ENCODE measurements at places on chromosomes 4 and X.

DNA sequence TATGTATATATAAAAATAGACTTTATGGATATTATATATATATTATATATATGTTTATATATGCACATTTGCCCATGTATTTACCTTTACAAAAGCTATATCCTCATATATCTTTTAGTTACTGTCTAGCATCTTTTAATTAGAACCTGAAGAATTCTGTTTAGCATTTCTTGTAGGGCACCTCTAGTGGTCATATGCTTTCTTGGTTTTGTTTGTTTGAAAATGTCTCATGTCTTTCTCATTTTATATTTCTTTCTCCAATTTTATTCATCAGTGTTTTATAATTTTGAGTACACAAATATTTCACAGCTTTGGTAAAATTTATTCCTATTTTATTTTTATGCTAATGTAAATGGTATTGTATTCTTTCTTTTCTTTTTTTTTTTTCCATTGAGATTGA, 70.3 kb upstream of the SPIN4 start:
- DNase-seq: no peak

- DNase-seq: no peak
Measured at GRCh38 chrX:148298737-148299136, 201.7 kb upstream of the AFF2 start.

DNA sequence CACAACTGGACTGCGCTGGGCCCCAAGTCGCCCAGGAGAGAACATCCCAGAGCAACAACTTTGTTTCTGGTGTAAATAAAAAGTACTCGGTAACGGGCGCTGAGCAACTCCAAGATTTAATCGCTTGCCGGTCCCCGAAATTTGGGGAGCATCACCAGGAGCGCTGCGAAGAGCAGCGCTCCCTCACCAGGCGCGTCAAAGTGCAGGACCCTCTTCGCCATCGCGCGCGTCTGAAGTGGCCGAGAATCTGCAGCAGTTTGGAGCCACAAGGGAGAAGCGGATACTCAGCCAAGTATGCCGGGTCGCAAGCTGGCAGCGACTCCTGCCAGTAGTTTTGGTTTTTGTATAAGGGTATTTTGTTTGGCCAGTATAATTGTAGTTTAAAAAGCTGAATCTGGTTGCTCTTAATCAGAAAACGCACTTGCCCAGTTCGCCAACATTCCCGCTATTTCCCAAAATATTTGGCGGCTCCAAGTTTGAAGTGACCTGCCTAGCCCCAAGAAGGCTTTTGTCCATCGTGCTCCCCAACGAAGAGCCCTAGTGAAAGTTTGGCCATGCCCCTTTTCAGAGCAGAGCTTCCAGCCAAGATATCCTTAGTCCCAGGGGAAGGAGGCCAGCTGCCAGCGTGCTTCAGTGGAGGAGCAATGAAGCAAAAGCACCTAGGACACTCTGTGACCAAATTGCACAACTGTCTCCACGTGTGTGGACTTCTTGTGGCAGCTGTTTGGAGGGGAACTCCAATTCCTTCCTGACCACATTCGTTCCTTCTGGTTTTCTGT, 557 bp upstream of the KDR start:
- DNase-seq: no peak

- DNase-seq: no peak
Measured at GRCh38 chr4:185565696-185566095, 30.4 kb upstream of the PDLIM3 start.

DNA sequence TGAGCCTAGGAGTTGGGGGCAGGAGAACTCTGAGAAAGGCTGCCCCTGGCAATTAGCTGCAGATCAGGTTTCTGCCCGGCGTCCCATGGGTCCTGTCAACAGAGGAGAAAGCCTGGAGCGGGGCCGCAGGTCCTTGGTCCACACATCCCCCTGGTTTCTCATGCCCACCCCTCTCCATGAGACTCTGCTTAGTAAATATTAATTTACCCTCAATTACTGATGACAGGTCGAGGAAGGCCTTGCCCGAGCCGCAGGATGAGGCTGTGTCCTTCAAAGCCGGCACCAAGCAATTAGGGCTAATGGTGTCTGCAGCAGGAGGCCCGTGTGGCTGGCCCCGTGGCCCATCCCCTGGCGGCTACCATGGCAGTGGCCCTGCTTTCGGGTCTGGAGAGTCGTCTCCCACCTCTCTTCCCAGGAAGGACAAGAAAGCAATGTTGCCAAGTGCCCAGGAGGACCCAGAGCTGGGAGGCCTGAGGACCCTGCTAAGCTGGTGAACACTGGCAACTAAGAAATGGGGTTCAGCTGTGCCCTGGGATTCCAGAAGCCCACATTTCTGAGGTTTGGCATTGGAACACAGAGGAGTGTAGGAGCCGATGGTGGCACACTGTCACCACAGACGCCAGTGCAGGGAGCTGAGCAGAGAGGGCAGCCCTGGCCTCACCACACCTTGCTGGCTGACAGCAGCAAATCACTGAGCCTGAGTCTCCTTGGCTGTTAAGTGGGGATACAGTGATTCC, 114.6 kb downstream of the CPZ start:
- DNase-seq: peak; percentile 5

- no peak for DNase-seq
Measured at GRCh38 chr4:167842487-167842886, 249.8 kb upstream of the ANXA10 start.

DNA sequence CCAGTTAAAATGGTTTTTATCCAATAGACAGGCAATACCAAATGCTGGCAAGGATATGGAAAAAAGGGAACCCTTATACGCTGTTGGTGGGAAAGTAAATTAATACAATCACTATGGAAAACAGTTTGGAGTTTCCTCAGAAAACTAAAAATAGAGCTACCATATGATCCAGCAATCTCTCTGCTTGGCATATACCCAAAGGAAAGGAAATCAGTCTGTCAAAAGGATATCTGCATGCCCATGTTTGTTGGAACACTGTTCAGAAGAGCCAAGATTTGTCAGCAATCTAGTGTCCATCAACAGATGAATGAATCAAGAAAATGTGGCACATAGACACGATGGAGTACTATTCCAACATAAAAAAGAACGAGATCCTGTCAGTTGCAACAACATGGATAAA, 91.0 kb upstream of the SH3RF1 start:
- DNase-seq: no peak

DNA sequence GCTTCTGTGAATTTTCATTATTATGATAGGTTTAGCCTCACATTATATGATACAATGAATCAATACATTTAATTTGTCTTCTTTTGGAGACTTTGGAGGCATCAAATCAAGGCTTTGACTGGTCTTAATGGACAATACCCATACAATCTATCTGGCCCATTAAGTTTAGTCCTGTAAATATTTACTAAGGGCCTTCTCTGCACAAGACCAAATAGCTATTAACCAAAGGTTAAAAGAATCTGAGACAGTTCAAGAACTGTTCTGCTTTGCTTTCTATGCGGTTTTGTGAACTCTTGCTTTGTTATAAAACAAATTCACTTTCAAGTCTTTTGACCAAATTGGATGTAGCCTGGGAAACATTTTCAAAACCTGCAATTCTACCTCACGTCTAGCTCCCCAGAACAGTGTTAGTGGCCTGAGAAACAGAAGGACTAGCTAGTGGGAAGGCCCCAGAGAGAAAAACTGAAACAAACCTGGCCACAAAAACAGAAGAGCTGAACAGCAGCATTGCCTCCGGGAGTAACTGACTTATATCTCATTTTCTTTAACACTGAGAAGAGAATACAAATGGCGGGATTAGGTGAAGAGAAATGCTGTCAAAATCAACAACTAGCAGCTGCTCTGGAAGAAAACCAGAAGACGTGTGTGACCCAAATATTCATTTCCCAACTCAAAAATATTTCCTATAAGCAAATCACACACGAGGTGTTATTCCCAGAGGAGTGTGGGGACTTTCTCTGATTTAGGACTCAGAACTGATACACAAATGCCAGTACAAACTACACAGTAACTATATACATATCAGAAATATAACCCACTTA, 548 bp downstream of the TLR1 start:
- no peak for DNase-seq

DNA sequence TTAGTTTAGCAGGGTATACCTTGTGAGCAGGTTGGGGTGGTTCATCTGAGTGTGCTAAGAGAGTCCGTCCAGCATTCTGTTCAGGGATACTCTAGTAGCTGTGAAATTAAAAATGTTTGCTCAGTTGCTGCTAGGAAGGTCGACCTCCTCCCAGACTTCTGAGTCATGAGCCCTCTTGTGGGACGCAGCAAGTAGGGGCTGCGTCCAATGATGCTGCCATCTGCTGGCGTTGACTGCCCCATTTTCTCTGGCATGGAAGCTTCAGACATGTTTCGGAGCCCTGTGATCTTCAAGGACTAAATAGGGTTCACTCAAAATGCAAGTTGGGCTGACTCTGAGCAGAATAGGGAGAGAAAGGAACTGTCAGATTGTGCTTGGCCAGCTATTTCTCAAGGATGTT, 201.0 kb upstream of the ARSJ start:
- peak; percentile 63 for DNase-seq

GRCh38 chrX:10099411-10099810, 57.4 kb upstream of the CLCN4 start:
- no peak for DNase-seq

DNA sequence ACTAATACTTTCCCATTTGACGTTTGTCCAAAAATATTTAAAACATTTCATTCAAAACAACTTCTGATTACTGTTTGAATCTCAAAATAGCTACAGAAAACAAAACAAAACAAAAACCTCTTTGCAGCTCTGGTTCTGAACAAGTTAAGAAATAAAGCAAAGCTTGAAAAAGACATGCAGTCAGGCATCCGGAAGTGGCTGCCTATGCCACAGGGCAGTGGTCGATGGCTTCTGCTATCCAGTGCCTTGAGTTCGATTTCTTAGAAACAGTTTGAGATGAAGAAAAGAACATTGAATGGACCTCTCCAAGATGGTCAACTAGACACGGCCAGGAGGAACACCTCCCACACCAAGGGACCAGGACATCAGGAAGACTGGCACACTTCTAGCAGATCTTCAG, 125.3 kb downstream of the SCFD2 start:
- DNase-seq: no peak

DNA sequence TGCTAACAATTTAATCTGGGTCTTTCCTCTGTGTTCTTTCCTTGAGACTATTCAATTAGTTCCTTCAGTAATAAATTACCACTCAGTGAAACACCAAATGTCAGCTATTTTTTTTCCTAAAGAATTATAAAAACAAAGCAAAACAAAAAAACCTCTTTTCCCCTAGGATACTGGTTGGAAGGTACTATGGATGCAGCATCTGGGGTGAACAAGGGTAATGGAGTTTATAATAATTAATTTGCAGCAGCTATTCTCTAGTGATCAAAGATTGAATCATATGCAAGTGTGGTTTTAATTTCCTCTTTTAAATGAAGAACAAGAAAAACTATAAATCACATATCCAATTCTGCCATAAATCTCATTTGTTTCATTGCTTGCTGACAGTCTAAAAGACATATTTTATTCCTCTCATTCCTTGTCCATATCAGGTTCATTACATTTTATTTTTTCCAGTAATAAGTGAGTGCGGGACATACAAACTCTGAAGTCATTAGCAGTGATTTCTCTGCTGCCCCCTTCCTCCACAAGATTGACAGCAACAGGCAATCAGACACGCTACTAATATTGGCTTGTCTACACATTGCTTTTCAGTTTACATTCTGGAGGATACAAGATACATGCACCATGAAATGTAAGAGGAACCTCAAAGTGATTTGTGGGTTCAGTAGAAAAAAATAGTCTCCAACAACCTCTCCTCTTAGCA, 1093.4 kb upstream of the SLIT2 start:
- DNase-seq: no peak

DNA sequence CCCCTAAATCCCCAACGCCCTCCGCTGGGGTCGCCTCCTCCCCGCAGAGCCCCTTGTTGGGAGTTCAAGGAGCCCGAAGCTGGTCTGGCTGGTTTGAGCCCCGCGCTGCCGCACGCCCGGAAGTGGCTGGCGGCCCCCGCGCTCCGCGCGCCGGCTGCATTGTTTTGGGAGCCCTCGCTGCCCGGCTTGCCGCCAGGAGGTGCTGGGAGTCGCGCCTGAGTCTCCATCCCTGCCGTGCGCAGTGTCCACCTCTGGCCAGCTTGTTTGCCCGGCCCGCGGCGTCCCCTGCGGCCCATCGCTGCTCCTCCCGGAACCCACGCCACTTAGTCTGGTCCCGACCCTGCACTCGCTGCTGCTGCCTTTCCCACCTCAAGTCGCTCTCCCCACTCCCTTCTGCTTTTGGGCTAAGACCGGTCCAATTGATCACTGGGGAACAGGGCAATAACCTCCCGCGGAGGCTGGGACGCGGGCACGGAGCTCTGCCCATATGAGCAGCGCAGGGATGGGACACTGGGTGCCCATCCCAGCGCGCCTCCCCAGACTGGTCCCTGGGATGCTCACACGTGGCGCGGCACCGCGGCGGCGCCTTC, 2.2 kb upstream of the SFRP2 start:
- no peak for DNase-seq

- DNase-seq: peak; percentile 27
Measured at GRCh38 chrX:102934624-102935023, 2.4 kb upstream of the RAB40AL start.

DNA sequence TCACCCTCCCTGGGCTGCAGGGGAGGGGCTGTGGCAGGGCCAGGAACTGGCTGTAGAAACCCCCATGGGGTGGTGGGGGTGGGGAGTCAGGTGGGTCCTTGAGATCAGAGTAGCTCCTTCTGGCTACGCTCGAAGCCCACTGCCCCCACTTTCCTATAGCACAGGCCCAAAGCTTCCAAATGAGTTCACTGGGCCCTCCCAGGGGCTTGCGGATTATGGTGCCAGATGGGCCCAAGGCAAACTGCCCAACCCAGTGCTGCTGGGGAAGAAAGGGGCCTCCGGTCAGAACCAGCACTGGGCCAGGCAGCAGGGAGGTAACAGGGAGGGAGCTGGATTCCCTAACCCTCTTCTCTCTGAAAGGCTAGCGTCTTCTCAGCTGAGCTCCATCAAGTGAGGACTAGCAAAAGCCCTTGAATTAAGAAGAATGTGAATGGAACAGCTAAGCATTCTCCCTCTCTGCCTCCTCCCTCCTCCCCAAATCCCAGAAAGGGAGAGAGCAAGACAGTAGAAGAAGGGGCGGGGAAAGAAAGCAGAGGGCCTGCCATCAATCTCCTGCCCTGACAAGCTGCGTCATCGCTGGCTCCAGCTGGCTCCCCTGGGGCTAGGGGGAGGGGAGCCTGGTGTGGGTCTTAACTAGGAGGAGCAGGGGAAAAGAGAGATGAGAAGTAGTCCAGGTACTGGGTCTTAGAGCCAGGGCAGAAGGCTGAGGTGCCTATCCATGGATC, 34.7 kb downstream of the FRMPD3 start:
- peak; percentile 75 for DNase-seq
